ENCODE measurements at places on chromosomes 3 and 15.

DNA sequence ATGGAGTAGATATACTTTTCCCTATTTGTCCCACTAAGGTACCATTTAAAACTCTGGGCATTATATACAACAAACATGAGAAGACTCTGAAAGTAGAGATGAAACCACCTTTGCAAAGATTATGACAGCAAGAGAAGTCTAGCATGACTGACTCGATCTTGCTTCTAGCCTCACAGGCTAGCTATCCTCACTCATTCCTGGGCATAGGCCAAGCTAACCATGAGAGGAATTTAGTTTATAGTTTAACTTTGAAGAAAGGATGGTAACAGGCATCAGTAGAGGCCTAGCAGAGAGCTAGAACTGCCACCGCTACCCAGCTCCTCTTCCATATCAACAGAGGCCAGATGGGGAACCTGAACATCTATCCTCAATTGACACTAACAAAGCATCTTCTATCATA, 63.5 kb upstream of the FSIP1 start:
- DNase-seq, result no peak

GRCh38 chr3:150410311-150411105, 2.4 kb downstream of the TSC22D2 start:
- DNase-seq, result no peak

GRCh38 chr3:105933871-105934270, 65.1 kb upstream of the CBLB start:
- DNase-seq, result no peak

- DNase-seq, result no peak
Measured at GRCh38 chr3:188389711-188390342, 235.9 kb downstream of the LPP start.

DNA sequence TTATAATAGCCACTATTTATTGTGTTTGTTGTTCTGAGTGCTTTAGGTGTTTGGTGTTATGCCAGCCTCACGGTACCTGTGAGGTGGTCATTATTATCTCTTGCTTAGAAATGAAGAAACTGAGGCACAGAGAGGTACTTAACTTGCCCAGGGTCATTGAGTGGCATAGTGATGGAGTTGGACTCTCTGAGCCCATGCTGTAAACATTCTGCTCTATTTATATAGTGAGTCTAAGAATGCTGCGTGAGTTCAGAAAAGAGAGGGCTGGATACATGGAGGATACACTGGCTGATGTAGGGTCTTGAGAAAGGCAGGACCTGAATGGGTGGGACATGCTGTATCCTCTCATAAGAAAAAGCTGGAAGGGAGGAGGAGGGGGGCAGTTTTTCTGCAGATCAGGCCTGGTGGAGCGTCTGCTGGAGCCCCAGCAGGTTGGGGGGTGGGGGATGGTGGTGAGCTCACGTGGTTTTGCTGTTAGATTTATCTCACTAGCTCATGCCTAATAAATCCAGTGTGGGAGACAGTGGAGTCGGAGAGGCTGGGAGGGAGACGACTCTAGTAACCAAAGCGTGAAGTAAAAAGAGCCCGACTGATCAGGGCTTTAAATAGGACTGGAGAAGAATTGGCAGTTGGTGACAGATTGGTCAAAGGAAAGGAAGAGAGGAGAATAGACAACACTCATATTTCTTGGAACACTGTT, 16.0 kb downstream of the MED12L start:
- DNase-seq, result no peak

DNA sequence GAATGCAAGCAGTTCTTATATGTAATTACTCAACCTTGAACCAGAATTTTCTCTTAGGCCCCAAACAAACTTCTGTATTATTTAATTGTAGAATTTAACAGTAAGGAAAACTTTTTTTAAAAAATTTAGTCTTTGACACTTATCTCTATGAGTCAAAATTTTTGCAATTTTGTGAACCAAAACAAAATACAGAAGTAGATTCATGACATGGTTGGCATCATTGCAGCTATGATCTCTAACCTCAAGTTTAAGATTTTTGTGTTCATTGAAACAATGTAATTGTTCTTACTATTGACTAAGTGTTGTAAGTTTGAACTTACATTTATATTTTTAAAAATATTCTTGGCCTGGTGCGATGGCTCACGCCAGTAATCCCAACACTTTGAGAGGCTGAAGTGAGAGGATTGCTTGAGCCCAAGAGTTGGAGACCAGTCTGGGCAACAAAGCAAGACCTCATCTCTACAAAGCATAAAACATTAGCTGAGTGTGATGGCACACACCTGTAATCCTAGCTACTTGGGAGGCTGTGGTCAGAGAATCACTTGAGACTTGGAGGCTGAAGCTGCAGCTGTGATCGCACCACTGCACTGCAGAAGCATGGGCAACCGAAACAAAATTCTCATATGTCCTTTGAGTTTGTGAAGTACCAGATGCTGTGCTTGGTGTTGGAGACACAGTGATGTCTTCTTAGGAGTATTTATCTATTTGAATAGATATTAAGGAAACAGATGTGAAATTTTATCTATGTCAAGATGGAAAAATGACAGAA, 39.7 kb downstream of the STT3B start:
- no peak for DNase-seq

GRCh38 chr3:52415800-52416199, 29.1 kb downstream of the SEMA3G start:
- DNase-seq, result no peak

DNA sequence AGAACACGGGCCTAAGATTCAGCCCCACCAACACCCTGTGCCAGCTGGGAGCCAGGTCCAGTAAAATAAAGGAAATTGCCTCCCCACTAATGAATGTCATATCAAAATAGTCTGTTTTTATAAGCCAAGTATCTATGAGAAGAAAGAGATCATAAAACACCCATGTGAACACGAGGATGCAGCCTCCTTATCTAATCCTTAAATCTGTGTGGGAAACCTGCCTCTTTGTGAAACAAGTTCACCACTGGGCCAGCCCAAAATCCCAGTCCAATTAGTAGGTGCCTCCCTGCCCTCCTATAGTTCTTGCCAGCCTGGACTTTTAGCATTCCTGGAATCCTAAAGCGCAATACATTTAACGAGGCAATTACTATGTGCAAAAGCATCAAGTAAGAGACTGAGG, 42.0 kb downstream of the SCAPER start:
- no peak for DNase-seq

DNA sequence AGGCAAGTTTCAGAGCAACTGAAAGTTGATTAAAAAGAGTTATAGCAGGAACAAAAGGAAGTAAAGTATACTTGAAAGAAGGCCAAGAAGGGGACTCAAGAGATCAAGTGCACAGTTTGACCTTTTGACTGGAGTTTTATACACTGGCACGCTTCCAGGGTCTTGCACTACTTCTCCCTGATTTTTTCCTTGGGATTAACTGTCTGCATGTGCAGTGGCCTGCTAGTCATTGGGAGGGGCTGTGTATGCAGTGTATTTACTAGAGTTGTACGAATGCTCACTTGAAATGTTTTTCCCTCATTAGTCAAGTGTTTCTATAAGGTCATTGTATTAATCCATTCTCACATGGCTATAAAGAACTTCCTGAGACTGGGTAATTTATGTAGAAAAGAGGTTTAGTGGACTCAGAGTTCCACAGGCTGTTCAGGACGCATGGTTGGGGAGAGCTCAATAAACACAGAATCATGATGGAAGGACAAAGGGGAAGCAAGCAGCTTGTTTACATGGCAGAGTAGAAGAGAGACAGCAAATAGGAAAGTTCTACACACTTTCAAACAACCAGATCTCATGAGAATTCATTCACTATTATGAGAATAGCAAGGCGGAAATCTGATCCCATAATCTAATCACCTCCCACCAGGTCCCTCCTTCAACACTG, 571.8 kb downstream of the ZPLD1 start:
- no peak for DNase-seq

GRCh38 chr3:140308535-140308934, 369.3 kb upstream of the TRIM42 start:
- DNase-seq, result no peak

DNA sequence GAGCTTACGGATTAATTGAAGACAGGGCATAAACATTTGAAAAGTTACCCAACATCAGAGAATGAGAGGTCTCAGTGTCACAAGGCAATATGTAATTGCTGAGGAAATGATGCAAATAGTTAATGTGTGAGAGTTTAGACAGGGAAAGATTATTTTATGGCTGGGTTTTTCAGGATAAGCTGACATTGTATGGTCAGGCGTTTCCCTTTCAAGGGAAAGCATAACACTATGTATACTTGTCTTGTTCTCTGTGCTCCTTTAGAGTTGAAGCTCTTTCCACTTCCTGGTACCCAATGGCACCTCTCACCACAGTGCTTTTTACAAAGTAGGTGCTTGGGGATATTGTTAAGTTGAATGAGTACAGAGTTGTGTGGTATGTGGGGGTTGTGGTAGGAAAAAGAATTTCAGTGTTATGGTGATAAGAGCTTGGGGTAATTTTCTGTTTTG, 19.9 kb downstream of the IQGAP1 start:
- DNase-seq, result no peak

GRCh38 chr3:56862352-56863062, 60.8 kb upstream of the ARHGEF3 start:
- DNase-seq, result no peak

DNA sequence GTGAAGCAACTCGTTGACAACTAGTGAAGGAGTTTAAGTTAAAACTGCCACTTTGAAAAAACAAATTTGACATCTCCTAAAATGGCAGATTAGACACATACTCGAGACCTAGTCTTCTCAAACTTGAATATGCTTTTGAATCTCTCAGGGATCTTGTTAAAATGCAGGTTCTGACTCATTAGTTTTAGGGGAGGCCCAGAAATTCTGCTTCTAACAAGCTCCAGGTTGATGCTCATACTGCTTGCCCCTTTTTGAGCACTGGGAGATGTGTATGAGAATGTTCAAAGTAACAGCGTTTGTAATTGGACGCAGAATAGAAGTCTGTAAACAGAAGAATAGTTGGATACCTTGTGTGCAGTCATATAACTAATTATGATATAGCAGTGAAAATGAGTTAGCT, 1.6 kb downstream of the C3orf38 start:
- DNase-seq, result no peak

GRCh38 chr15:66721020-66721419, 19.0 kb downstream of the SMAD6 start:
- DNase-seq, result no peak

DNA sequence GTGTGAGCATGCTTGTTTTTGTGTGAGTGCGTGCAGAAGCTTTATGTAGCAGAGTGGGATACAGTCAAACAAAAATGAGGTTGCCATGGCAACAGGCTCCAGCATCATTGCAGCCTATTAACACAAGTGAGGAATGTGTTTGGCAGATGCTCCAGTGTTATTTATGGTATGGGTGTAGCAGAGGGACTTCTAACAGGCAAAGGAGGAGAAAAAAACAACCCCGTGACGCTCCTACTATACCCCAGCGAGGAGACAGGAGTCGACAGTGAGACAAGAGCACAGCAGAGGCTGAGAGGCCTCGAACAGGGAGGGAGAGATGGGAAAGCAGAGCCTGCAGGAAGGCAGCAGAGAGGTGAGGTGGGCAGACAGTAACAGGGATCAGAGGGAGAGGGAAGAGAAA, 4.9 kb downstream of the ADCY5 start:
- DNase-seq, result no peak

DNA sequence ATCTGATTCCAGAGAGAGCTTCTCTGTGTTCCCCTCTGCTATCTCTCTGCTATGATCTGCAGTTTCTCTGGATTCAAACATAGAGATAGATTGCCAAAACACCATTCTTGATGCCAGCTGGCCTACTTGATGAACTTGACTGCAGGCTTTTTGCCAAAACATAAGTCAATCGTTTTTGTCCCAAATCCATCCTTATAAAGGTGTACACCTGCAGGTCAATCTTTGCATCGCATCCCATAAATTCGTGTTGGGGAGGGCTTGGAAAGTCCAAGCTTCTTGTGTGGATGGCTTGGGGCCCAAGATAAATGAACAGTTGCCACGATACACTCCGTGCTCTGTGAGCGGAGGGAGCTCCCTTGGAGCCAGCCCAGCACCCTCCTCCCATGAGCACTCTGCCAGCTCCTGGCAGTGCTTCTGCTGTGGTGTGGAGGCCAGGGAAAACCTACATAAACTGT, 2.7 kb downstream of the CERS3 start:
- DNase-seq, result no peak

DNA sequence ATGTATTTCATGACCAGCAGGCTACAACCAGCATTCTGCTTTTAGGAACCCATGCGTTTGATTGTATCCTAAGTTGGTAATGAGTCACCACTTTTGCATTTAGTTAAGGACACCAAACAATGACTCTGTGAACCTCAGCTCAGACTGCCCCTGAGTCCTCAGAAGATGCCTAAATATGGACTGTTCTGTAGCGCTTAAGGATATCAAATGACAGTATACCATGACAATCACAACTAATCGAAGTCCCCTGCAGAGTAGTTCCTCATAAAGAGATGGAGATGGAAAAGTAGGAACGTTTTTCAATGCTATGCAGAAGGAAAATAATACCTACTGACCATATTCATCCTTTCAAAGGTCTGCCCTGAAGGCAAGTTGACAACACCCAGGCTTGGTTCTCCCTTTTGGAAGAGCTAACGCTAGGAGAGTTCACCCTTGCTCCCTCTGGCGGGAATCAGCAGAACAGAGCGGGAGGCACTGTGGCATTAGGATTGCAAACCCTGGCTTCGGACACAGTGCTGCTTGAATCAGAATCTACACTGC, 508.6 kb downstream of the FHIT start:
- DNase-seq, result no peak

DNA sequence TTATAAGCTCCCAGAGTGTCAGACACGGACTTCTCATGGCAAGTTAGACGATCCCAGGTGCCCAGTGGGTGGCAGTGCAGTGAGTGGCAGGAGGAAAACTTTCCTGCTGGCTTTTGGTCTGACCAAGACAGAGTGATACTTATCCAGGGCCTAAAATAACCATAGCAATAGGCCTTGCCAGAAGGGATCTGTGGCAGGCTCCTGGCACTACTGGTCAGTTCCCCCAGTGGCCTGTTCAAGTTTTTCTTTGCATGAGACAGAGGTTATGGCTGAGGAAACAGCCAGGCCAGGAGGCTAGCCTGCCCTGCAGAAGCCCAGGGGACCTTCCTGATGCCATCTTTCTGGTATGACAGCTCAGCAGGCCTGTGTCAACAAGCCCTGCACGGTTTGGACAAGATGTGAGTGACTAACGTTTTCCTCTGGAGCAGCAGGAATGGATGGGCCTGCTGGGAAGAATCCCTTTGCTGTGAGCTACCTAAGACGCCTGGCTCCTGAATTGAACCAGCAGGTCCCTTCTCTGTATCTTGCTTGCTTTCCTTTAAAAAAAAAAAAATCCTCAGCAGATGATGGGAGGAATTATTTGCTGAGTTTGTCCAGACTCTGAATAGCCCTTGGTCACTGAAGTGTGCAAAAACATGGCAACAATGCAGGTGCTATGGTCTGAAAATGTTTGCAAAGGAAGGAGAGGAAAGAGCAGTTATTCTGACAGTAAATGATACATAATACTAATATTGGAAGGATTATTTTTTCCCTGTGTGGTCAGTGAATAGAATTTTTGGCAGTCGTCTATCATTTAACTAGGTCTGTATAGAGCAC, 18.0 kb downstream of the SCG5 start:
- no peak for DNase-seq

Measured in stimulated activated CD4-positive, alpha-beta T cell treated with anti-CD3 and anti-CD28 coated beads, Interleukin-1b, Interleukin-23, amount 100 ng/mL, for 1 hour (primary cell).